ENCODE measurements at places on chromosomes 16 and 17.

DNA sequence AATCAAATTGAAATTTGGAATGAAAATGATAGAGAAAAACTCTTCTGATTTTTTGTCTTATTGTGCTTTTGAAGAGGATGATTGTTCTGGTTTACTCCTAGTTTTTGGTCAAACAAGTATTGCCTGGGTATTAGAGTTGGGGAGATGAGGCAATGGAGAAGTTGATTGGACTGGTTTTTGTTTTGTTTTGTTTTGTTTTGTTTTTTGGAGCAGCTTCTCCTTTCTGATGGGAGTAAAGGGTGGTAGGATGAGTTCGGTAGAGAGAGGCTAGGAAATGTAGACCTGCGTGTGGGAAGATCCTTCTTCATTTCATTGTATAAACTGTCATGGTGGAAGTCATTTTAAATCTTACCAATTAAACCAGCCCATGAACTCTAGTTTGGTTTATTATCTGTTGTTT, 17.7 kb downstream of the ATP6V0A1 start:
- DNase-seq: no peak

GRCh38 chr16:28902909-28903308, 22.1 kb downstream of the RABEP2 start:
- DNase-seq: no peak

DNA sequence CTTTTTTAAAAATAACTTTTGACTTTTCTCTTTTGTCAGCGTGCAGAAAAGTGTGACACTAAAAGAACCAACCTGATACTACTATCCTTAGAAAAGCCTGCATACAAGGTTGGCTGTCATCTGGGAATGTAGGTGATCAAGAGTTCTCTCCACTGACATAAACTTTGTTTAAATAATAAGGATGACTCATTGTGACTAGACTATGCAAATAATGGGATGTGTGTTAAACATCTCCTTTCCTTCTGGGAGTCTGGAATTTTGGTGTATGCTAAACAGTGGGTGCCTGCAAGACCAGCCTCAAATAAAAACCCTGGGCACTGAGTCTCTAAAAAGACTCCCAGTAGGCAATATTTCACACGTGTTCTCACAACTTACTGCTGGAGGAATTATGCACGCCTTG, 373.4 kb downstream of the CNTNAP4 start:
- DNase-seq: no peak

DNA sequence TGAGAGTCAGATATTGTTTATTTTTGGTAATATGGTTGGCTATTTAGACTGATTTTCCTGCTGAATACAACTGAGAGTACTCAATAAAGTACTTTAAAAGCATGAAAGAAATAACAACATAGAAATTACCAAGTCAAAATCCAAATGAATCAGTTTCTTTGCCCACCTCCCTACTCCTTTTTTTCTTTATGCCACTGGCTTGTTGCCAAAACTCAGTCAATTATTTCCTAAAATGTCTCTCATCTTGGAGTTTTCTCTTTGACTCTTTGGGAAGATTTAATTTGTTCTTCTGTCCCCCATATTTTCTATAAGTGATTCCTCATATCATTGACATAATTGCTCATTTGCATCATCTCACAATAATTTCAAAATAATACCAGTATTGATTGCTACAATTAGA, 2.6 kb upstream of the OMG start:
- DNase-seq: no peak

DNA sequence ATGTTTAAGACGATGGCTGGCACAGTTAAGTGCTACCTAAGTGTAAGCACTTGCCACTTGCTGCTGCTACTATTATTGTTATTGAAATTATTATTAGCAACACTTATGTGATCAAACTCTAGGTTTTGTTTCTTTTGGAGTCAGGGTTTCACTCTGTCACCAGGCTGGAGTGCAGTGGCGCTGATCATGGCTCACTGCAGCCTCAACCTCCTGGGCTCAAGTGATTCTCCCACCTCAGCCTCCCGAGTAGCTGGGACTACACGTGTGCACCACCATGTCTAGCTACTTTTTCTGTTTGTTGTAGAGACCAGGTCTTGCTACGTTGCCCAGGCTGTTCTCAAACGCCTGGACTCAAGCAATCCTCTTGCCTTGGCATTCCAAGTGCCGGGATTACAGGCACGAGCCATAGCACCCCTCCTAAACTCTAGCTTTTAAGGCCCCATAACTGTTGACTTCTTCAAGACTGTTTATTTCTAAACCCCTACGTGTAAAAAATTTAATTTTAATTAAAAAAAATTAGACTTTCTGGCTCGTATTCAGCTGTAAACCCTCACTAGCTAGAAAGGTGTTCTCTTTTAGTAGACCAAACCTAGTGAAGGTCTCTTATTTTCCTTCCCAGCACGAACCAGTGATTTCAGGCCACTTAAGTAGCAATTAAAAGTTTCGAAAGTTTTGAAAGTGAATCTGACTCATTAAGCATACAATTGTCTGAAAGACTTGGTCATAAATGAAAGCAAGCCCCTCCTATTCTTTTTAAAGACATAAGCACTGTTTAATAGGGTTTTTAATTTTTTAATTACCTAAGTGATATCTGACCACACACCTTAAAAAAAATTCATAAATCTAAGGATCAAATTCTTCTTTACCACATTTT, 11.7 kb upstream of the SCNN1B start:
- DNase-seq: no peak

DNA sequence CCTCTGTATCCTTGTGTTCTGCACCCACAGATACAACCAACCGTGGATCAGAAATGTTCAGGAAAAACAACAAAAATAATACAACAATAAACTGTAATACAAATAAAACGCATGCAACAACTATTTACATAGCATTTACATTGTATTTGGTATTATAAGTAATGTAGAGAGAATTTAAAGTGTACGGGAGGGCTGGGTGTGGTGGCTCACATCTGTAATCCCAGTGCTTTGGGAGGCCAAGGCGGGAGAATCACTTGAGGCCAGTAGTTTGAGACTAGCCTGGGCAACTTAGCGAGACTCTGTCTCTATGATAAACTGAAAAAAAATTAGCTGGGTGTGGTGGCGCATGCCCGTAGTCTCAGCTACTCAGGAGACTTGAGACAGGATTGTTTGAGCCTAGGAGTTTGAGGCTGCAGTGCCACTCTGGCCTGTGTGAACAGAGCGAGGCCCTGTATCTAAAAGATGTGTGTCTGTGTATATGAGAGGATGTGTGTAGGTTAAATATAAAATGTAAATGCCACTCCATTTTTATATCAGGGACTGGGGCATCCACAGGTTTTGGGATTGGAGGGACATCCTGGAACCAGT, 13.3 kb downstream of the SEC14L1 start:
- DNase-seq: no peak

DNA sequence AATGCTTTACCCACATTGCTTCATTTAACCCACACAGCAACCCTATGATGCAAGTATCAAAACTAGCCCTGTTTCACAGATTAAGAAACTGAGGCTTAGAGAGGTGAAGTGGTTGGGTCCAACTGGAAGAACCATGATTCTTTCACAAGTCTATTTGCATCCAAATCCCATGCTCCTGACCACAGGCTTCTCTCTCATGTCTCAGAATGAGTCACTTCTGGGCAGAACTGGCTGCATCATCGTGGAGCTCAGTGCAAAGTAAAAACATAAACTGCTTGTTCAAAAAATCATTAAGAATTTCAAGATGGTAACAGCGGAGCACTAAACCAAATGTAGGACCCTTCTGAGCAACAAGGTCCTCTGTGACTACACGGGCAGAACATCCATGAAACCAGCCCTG, 20.2 kb upstream of the CES1 start:
- DNase-seq: no peak

DNA sequence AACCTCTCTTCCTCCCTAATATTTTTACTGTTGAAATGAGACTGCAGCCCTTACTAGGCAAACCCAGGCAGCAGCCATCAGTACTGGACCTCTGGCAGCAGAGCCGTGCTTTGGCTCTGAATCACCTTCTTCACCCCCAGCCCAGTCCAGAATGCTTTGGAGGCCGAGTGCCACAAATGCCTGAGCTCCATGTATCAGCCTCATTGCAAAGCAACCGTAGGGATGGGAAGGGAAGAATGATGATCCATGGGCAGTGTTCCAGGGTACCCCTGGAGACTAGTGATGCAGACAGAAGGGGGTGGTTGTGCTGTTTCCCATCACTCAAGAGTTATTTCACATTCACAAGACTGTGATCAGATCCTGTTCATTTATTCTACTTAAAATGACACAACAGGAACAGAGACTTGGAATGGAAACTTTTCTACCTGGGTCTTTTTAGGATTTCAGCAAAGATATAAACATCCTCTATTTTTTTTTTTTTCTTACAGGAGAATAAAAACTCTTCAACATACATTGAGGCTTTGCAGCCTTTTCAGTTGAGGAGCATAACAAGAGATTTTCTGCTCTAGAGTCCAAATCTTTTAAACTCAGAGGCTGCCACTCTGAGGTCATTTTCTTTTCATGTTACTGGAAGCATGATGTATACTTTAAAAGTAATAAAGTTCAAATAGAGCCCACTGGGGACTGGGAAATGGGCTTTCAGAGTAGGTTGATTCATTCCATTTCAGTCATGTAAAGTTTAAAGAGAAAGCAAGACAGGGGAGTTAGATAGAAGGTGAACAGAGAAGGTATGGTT, 138.3 kb downstream of the KCNJ2 start:
- DNase-seq: no peak

- peak; percentile 95 for DNase-seq
Measured at GRCh38 chr16:81711657-81712319, 67.3 kb upstream of the PLCG2 start.

DNA sequence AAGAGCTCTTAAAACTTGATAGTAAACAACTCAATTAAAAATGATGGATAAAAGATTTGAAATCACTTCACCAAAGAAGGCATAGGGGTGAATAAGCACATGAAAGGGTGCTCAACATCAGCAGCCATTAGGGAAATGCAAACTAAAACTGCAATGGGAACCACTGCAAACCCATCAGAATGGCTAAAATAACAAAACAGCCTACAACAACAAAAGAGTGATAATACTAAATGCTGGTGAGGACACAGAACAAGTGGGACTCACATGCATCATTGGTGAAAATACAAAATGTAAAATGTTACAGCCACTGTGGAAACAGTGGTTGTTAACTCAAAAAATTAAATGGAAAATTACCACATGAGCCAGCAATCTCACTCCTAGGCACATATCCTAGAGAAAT, 121.5 kb downstream of the CDK5R1 start:
- DNase-seq: no peak

GRCh38 chr17:4551141-4551540, 4.0 kb downstream of the MYBBP1A start:
- no peak for DNase-seq

GRCh38 chr17:79495665-79496064, 115.2 kb downstream of the RBFOX3 start:
- DNase-seq: no peak

GRCh38 chr16:69111876-69112230, 6.4 kb downstream of the HAS3 start:
- DNase-seq: no peak

- no peak for DNase-seq
Measured at GRCh38 chr16:67954421-67955196, 10.7 kb upstream of the LCAT start.

DNA sequence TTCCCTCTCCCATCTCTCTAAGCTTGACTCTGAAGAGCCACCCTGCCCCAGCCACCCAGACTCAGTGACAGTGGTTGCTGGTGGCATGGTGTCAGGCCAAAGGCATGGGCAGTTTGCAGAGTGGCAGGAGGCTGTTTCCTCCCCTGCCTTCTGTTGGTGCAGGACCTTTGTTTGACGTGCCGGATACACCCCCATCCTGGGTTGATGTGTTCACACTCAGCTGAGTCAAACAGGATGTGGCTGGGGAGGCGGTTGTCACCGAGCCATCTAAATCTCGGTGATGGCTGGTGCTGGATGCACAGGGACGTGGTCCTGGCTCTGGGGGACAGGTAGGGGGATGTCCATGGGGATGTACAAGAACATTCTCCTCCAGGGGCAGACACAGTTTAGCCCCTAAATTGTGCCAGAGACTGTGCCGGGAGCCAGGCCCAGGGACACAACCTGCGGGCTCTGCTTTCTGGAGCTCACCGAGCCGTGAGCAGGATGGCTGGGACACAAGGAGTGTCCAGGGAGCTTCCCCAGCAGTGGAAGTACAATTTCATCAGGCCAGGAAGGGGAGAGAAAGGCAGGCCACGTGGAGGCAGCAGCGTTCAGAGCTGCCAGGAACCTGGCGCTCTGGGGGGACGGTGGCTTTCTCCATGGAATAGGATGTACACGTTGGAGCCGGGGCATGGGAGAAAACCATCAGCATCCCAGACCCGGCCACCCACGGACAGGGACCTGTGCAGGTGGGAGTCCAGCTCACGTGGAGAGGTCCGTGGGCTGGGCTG, 264.2 kb downstream of the SEC14L1 start:
- DNase-seq: peak; percentile 95

DNA sequence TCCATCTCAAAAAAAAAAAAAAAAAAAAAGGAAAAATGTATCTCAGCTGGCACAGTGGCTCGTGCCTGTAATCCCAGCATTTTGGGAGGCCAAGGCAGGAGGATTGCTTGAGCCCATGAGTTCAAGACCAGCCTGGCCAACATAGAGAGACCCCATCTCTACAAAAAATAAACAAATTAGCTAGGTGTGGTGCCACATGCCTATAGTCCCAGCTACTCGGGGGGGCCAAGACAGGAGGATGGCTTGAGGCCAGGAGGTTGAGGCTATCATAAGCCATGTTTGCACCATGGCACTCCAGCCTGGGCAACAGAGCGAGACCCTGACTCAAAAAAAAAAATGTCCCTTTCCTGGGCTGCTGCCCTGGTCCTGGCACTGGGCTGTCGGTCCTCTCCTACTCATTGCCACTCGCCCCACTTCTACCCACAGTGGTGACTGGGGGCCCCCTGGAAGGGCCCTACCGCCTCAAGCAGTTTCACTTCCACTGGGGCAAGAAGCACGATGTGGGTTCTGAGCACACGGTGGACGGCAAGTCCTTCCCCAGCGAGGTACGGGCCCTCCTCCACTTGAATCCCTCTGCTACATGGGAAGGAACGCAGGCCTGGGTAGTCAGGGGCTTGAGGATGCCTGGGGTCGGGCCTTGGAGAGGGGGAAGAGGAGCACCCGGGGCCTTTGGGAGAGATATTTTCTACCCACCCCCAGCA, 6.1 kb downstream of the CA7 start:
- no peak for DNase-seq

DNA sequence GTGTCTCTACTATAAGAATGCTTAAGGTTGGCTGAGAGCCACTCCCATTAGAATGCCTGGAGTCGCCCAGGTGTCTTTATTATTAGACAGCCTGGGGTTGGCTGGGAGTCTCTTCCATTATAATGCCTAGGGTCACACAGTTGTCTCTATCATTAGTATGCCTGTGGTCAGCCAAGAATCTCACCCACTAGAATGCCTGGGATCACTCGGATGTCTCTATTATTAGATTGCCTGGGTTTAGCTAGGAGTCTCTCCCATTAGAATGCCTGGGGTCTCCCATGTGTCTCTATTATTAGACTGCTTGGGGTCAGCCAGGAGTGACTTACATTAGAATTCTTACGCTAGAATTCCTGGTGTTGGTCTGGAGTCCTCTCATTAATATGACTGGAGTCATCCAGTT, 2255.3 kb downstream of the TP53TG3F start:
- no peak for DNase-seq

GRCh38 chr17:82320956-82321927, 3.8 kb upstream of the CD7 start:
- DNase-seq: no peak

Data from H54 (cell line).